CD4-positive, alpha-beta T cell treated with Interleukin-4 for 1 hour (primary cell): ENCODE measurements at places on chromosomes 6 and 20.

DNA sequence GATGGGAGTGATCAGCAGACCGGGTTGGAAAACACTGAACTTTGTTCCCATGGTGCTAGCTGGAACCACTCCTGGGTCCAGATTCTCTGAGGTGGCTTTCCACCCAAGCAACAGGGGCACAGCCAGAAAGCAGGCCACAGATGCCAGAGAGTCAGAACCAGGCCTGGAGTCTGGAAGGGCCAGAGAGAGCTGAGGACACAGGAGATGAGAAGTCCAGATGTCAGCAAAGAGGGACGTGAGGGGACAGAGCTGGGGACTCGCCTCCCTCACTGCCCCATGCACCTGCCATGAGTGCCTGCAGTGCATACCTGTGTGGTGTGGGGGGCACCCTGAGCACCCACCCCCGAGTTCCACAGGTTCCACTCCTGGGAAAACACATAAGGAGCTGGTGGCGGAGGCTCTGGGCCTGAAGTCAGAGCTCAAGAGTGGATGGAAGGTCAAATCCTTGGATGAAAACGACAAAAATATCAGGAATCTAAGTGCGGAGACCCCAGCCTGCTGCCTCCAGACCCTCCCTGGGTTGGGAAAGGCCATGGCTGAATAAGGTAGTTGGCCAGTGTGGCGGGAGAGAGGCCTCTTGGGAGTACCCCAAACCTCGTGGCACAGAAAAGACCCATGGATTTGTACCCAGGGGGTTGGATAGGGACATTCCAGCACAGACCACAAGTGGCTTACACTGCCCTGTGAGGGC is 224.2 kb downstream of the SYNDIG1 start:
- DNase-seq: no peak

- no peak for DNase-seq
Observed at GRCh38 chr20:17651760-17652388, 30.2 kb downstream of the RRBP1 start.

DNA sequence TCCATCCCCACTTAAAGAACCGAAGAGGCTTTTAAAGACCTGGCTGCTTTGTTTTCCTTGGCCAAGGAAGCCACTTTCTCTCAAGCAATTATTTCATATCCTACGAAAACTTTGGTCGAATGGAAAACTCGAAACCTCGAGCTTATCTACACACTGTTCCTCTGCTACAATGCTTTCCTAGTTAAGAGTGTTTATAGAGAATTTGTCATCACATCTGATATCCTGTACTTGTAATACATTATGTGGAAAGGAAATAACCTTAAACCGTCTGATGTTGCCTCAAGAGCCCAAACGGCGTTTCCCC is 28.1 kb downstream of the TFAP2B start:
- DNase-seq: no peak

DNA sequence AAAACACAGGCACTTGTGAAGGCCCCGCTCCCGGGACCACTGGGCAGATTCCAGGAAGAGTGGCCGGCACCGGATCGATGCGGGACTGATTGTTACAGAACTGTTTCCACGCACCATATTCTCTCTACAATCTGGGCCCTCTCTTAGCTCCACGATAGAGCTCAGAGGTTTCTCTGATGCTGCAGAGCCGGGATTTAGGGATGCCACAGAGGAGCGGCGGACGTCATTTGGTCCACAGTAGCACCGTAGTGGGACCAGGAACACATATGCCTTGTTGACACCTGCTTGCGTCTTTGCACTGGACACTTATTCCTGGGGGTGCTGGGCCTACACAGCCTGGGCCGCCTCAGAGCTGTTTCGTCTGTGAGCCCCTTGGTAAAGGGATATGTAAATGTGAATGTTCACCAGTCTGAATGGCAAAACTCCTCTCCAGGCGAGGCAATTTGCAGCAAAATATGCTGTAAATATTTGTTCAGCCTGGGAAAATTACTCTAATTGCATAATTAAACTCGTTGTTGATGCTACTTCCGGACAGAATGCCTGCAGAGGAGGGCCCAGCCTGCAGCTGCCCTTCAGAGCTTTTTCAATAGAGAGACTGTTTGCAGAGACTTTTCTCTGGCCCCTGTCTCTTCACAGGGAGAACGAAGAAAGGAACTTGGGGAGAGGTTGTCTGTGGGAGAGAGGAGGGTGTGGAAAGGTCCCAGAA is 9.4 kb downstream of the PCK1 start:
- no peak for DNase-seq

DNA sequence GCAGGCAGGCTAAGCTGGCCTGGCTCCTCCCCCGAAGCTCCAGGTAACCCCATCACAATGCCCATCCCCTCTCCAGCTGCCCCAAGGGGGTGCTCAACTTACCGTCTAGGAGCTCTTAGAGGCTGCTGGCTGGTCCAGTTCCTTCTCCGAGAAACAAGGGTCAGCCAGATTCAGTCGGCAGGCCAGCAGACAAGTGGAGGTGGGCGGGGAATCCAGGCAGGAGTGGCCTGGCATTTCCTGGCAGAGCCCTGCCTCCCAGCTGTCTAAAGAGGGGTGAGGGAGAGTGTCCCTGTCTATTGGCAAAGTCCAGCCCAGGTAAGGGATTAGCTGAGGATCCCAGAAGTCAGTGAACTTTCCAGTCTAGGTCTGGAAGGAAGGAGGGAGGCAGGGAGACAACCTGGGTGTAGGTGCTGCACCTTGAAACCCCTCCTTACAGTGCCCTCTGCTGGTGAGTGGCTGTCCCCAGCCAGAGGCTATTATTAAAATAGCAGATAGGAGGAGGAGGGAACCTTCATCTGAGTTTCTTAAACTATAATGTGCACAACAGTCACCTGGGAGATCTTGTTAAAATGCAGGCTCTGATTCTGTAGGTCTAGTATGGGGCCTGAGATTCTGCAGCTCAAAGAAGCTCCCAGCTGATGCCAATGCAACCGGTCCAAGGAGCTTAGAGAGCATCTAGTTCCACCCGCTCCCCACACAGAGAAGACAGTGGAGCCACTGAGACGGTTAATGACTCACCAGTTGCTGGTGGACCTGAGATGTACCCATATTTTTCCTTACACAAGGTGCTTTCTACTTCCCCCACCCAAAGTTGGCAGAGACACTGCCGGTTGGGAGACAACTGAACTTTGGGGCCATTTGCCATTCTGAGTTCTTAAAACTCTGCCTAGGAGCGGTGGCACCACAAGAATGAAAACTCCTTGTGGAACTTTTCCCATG is at the start of gene UNC5CL:
Gene UNC5CL, minus strand, starts transcription at position 162 of the 939 bp plus-strand sequence. CDS start 4,147 bp downstream, outside the sequence.
- peak; percentile 49 for DNase-seq

DNA sequence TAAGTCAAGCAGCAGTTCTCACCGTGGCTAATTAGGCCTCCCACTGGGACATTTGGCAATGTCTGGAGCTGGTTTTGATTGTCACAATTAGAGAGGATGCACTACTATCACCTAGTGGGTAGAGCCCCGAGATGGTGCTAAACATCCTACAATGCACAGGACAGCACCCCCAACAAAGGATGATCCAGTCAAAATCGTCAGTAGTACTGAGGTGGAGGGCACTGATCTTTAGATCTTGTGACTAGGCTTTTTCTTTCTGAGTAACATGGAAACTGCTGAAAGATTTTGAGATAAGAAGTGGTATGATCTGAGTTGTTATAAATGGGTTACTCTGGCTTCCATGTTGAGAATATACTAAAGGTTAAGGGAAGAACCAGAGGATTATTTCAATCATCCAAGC is 12.0 kb downstream of the UBD start:
- DNase-seq: no peak

GRCh38 chr6:146914489-146915483 is 289.4 kb upstream of the STXBP5 start:
- DNase-seq: no peak

DNA sequence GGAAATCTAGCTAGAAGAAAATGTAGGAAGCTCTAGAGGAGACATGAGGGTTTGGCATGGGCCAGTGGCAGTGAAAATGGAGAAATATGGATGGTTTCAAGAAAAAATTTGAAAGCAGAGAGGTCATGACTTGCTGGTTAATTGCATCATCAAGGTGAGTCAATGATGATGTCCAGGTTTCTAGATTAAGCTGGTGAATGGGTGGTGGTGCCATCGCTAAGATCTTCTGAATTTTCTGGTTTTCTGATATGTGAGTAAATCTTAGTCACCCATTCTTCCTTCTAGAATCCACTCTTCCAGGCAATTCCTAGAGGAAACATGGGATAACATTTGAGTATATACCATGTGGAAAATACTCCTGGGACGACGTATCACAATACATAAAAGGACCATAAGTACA is 25.0 kb downstream of the SH3BGRL2 start:
- DNase-seq: no peak

DNA sequence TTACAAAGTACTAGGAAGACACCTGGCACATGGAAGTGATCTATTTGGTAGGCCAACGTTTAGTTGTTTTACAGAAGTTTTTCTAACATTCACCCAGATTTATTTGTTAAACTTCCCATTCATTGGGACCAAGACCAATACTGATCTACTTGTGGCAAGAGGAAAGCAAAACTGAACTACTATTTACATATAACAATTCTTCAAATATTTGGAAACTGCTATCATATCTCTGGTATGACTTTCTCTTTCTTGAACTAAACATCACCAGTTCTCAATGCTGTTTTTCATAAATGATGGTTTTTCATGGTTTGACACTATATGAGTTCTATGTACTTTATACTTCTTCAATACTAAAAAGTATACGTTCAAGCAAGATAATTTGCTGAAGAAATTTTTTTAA is 189.2 kb downstream of the ASCC3 start:
- no peak for DNase-seq

DNA sequence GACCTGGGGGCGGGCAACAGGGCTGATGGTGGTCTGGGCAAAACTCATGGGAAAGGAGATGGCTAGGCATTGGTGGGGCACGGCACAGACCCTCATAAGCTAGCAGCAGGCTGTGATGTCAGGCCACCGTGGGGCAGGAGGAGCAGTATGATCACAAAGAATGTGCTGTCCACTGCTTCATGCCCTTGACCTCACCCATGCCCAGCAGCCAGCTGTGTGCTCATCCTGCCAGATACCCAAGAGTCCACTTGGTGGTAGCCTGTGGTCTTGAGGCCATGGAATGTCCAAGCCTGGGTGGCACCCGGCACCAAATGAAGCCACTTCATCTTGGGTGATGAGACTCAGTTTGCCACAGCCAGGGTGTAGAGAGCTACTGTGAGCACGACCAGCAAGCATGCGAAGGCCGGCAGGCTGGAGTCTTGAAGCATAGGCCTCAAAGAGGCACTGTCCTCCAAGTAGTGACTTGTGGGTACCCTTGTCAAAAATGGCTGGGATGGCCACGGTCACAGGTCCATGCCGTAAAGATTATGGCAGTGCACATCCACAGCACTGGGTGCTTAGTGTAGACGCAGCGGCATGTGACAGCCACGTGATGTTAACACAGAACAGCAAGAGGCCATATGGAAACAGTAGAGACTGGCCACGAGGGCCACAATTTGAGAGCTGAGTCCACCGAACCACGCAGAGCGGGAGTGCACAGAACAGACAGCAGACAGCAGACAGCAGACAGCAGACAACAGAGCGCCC is 19.0 kb downstream of the PLAGL2 start:
- DNase-seq: no peak

DNA sequence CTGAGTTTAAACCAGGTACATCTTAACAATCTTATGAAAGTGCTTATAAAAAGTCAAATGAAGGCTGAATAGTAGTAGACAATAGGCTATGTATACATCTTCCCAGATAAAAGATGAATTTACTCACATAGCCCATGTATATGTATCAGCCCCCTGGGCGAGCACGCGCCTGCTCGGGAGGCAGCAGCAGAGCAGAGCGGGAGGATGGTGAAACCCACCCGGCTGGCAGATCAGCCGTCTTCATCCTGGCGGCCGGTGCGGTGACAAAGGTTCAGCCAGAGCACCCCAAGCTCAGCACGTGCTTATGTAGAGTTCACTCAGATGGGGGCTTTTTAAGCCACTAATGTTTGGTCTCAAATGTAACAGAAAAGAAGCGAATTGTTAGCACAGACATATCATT is 184.8 kb downstream of the KIF6 start:
- no peak for DNase-seq

- no peak for DNase-seq
Observed at GRCh38 chr6:47321577-47321976, 11.9 kb upstream of the TNFRSF21 start.

GRCh38 chr6:36241728-36242127 is 28.1 kb upstream of the PNPLA1 start:
- no peak for DNase-seq

GRCh38 chr20:25543068-25543467 is 42.3 kb downstream of the NINL start:
- DNase-seq: no peak

DNA sequence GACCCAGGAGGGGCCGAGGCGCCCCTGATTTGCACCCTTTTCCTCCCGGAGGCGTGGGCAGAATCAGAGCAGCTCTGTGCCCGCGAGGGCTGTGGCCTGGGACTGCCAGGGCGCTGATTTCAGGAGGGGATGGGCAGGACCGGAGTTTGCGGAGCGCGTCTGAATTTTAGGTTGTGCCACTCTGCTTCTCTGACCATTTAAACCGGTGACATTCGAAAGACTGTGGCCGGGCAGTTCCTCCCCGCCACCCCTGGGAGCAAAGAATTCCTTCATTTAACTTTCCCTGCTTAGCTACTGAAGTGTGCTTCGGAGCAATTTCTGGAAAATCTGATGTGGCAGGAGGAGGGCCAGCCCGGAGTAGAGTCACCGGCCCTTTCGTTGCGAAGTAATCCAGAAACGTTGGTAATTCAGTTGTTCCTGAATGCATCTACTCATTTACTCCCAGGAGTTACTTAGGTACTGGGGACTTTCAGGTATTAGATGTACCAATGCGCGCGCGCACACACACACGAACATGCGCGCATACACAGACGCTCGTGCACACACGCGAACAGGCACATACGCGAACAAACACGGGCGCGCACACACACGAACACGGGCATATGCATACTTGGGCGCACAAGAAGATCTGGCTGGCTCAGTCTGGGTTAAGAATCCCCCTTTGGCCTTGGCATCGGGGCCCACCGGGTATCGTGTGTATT is 568 bp downstream of the CCDC170 start:
- DNase-seq: peak; percentile 45

GRCh38 chr6:168562576-168563151 is 121.7 kb downstream of the SMOC2 start:
- no peak for DNase-seq

GRCh38 chr20:46013322-46013828 is 4.7 kb downstream of the MMP9 start:
- DNase-seq: no peak

DNA sequence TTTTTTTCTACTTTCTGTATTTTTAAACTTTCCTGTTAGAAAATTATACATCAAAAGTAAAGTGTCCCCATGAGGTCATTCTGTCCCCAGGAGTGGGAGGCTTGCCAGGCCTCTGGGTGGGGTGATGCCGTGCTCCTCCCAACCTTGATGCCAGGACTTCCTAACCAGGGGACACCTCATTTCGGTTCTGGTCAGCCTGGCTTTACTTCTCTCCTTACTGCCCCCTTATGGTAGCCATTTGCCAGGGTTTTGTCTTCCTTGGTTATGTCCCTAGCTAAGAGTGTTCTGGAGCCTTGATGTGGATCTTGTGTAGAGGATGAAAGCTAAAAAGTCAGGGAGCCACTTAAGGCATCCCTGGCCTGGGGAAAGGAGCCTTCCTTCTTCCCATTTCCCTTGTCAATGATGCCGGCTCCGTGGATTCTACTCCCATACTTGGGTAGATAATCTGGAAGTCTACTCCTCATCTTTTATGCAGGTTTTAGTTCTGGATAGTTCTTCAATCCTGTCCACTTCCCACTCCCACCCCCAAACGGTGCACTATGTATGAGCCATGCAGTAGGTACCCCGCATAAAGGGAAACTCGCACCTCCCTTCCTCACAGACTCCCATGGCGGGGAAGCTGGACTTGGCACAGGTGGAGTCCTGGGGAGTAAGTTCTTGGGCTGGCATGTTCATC is 164.1 kb upstream of the SALL4 start:
- DNase-seq: no peak

- no peak for DNase-seq
Observed at GRCh38 chr6:90387383-90387775, 90.7 kb upstream of the BACH2 start.

GRCh38 chr20:13723011-13723410 is 61.7 kb downstream of the ESF1 start:
- DNase-seq: no peak
